ENCODE measurements at places on chromosomes 3 and 15. TPM values are rescaled to one million over a fixed set of nuclear protein-coding genes. Genes with fewer than 3 reads are reported as not detected.
A peak's percentile ranks its signal among the peaks of the same experiment; 100 is the strongest.

Gene CASR
- total RNA-seq, result not detected

Gene PLD1
- total RNA-seq, result 55.1 TPM

DNA sequence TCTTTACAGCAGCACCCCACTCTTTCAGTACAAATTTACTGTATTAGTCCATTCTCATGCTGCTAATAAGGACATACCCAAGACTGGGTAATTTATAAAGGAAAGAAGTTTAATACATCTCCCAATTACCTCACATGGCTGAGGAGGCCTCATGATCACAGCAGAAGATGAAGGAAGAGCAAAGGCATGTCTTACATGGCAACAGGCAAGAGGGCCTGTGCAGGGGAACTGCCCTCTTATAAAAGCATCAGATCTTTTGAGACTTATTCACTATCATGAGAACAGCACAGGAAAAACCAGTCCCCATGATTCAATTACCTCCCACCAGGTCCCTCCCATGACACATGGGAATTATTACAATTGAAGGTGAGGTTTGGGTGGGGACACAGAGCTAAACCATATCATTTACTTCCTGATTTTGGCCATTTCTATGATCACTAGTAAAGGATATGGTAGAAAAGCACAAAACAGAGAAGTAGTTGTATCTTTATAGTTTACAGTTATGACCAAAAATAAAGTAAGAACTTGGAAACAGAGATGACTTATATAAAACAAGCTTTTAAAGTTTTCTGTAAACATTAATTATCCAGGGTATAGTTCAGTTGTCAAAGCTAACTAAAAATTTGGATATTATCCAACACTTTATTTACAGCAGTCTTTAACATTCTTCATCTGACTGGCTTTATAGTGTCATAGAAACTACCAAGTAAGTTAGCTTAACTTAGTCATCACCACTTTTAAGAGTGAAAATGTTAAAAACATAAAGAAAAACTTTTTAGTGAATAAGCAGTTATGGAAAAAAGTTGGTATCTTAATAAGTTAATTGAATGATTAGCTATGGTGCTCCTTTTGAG, 40.2 kb downstream of the P2RY1 start:
- DNase-seq, result no peak

DNA sequence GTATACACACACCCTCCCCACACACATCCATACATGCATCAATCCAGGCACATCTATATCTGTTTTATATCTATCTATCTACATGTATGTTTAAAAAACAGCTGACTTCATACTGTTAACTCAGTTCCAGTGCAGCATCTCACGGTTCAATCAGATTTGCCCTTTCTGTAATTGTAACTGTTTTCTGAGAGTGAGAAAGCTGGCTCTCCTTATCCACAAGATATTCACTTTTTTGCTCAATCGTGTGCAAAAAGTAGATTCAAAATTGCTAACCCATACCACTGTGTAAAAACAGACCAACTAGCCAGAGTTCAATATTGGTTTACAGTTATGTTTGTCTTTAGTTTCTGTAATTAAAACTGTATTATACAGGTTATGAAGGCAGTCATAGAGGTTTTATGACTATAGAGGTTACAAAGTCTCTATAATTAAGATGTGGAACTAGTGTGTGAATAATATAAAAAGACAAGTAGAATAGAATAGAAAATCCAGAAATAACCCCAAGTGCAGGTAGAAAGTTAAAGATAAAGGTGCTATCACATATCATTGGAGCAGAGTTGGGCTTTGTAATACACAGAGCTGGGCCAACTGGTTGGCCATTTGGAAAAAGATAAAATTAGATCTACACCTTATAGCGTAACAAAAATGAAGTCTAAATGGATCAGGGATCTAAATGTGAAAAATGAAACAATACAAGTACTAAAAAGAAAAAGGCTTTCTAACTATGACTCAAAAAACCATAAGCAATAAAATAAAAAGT, 20.1 kb upstream of the MCF2L2 start:
- no peak for DNase-seq

DNA sequence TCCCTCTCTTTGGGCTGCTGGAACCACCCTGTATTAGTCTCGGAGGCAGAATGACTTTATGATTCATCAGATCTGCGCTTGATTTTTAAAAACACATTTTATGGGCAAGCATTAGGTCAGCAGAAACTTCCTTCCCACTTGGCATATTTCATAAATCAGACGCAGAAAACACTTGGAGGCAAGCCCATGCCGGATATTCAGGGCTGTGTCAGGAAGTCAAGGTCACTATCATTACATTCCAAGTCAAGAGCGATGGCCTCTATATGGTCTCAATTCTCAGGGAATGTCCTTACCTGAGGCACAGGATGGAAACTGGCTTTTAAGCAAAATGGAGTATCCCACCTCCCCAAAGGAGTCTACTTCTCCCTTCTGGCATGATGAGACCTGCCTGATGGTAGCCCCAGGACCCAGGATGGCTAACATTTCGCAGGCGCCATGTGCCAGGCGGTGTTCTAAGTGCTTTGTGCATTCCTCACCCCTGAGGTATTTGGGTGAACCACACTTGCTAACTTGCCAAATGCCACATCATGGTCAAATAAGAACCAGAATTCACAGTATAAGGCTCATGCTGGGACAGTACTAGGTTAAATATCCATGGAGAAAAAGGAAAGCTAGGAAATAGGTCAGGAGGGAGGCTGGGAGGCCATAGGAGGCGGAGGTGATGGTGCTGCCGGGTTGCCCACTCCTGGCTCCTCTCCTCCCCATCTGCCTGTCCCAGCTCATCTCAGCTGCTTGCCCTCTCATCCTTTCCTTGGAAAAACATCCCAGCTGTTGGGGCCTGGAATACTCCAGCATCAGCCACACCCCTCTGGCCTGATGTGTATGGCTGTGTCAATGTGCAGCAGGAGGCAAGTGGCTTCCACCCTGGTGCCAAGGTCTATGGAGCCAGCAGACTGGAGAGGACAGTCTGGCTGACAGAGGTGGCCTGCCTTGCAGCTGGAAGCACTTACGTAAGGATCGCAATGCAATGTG, 18.8 kb downstream of the BCL2L10 start:
- no peak for DNase-seq

DNA sequence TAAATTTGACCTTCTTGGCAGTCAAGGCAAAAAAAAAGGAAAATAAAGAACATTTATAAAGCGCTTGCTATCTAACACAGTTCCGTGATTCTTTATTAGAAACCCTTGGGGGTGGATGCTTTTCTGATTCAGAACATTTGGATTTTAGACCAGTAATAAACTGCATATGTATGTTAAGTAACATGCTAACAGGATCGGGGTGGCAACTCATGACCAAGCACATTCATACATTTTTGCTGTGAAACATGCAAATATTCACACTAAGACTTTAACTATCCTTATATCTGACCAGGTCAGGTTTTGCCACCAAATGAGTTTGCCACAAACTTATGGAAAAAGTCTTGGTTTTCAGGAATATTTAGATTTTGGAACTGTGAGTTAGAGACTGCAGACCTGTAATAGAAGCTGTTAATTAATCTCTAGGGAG, 30.4 kb upstream of the KLF13 start:
- no peak for DNase-seq

GRCh38 chr15:101008158-101009139, 89.3 kb downstream of the LRRK1 start:
- DNase-seq, result peak; percentile 60

GRCh38 chr3:129224984-129225393, 24.4 kb upstream of the COPG1 start:
- peak; percentile 59 for DNase-seq

- no peak for DNase-seq
Measured at GRCh38 chr15:41939986-41940385, 32.4 kb downstream of the EHD4 start.

- DNase-seq, result no peak
Measured at GRCh38 chr3:185337231-185337816, 25.6 kb upstream of the MAP3K13 start.
